Activated naive CD8-positive, alpha-beta T cell treated with anti-CD3 and anti-CD28 coated beads for 36 hours (primary cell): ENCODE measurements at places on chromosomes 3 and 15. TPM values are rescaled to one million over a fixed set of nuclear protein-coding genes. Genes with fewer than 3 reads are reported as not detected.

Gene TEX55
- total RNA-seq: not detected

DNA sequence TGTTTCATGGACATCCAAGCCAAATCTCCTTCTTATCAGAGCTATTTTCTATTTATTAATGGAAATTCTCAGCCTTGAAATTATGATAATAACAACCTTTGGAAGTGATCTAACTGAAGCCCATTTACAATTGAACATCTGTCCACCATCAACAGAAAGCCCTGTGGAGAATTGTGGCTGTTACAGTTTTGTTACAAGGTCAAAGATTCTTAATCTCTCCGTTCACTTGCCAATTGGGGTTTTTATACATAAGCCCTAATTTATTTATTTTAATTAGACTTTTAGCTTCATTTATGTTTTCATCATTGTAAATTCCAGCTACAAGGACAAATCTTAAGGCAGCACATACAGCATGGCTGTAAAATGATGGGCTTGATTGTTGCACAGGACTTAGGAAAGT lies 3.3 kb downstream of the CERS3 start:
- DNase-seq: no peak

Gene CATSPER2
- total RNA-seq: 0.91 TPM

Gene C3orf49
- not detected for total RNA-seq

GRCh38 chr3:78875851-78876250 lies 891.9 kb downstream of the ROBO1 start:
- no peak for DNase-seq

GRCh38 chr3:126522363-126522788 lies 1.6 kb upstream of the CHST13 start:
- peak; percentile 21 for DNase-seq

Gene GOLGA8R
- total RNA-seq: 1.8 TPM

DNA sequence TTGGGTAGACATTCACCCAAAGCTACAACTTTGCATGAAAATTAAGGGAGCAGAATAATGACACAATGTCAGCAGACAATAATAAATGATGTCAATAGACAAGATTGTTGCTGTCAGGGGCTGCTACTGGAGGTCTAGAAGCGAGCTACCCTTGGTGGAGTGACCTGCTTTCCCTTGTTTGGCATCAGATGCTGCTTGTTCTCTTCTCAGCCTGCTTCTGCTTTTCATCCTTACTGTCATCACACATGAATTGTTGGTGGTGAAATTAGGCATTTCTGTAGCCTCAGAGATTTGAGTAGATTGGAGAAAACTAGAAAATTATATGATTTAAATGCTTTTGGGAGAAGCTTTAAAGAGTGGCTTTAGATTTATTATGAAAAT lies 193.8 kb downstream of the NR1D2 start:
- DNase-seq: no peak

- peak; percentile 82 for DNase-seq
These were observed 399 bp downstream of the MYO9A start for GRCh38 chr15:72117486-72118016.

- no peak for DNase-seq
These were observed 49.1 kb downstream of the HCN4 start for GRCh38 chr15:73319460-73320245.

DNA sequence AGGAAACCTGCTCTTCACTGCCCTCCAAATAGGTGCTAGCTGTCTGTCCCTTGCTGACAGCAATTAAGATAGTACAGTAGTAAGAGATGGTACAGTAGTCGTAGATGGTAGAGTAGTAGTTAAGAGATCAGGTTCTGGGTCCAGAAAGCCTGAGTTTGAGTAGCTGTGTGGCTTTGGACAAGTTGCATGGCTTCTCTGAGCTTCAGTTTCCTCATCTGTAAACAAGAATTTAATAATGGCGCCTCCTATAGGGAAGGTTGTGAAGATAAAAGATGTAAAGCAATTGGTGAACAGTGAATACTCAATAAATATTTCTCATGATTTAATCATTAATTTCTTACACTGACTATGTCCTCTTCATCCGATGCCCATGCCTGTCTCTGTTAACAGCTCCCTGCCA lies 86.9 kb upstream of the BCL6 start:
- DNase-seq: no peak
